ENCODE measurements at places on chromosomes 7 and 10.

DNA sequence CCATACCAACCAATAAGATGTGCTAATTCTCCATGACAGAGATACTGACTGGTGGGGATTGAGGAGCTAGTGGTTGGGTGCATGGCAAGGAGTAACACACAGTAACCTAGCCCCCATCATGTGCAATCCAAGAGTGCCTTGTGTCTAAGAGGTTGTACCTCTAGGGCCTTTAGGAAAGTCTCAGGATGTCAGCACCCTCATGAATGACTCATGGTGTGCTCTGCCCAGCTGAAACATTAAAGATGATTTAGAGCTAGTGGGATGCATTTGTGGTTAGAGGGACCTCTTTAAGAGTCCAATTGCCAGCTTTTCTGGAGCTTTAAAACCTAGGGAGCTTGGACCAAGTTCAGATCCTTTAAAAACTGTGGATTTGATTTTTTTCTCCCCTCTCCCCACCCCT, 181.1 kb downstream of the HERPUD2 start:
- DNase-seq: no peak

DNA sequence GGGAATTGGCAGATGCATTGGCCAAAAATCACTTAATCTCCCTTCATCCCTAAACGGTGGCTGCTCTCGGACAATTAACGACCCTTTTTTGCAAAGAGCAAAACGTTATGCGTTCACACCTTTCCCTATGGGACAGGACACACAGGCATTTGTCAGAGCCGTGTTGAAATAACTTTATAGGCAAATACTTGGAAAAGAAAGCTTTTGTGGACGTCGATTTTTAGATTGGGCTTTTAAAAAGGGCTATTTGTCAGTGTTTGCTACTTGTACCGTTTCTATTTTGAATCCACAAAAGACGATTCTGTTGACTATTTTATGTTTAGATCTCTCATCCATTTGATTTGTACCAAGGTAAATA, 245.6 kb downstream of the SLC25A13 start:
- DNase-seq: no peak

DNA sequence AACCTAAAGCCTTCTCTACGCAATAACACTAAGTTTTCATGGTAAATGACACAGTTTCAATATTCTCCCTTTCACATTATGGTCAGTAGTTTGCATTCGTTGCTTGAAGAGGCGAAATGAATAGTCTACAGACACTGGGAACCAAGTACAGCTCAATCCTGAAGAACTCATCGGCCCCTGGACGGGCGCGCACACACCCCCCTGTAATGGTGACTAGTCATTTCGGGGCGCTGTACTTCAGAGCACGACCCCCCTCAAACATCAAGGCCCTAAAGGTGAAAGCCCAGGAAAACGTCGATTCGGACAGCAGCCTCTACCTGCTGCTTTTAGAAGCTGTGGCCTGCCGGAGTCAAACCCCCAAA, 1.0 kb downstream of the NT5C2 start:
- DNase-seq: peak; percentile 11

DNA sequence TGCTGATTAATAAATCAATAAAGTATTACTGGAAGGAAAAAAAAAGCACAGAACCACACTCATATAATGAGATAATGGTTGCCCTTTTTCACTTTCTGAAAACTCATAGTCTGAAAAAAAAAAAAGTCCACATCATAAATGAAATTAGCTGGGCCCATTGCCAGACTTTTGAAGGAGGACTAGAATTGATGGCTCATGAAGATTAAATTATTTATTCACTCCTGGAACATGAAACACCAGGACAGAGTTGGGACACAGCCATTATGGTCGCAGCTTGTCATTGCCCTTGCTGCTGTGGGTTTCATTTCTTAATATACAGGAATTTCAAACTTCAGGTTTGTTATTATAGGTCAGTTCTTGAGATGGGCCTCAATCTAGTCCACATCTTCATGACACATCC, 91.9 kb downstream of the CNTNAP2 start:
- no peak for DNase-seq

DNA sequence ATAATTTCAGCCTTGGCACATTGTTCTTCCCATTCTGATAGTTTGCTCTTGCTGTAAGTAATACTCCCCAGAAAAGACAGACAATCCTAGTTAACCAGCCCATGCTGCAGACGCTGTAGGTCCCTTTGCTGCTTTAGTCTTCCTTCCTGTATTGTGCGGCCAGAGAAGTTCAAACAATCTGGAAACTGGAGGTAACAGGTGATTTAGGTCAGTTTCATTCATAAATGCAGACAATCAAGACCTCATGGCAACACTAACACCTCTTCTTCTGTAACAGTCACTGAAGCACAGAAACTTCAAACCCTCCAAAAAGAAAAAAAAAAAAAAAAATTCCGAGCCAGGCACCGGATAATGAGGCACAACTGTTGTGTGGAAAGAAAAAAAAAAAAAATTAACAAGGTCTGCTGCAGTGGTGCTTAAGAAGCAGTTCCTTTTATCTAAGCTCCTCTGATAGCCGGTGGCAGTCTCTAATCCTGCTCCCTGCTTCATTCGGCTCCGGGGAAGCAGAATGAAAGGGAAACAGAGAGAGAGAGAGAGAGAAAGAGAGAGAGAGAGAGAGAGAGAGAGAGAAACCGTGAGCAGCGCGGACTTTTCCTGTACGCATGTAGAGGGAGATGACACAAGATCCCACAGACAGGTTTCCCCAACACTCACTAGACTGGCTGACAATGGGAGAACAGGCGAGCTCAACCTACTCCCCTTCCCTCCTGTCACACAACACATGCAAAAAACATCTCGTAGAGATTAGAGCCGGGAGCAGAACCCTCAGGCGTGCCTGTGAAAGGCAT, at the start of gene SEMA3A:
Gene SEMA3A (minus strand): TSS at position 306 of the 788 bp plus-strand sequence. CDS start 203 bp downstream, at position 103.
- DNase-seq: no peak

All from germinal center (tissue), 1 donor.